ENCODE measurements at places on chromosomes 16 and 17.

DNA sequence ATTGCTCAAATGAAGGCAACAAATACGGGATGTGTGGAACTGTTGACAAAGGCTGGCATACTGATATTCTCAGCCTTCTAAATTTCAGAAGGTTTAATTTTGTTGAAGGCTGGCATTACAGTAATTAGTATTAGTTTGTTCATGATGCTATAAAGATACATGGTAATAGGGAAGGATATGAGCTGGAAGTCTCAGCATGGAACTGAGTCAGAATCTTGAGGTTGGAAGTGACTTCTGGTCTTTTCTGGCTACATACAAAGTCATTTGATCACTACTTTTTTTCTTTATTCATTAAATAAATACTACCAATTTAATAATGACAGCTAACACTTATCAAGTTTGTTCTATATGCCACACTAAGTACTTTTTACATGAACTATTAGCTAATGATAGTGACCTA, 22.6 kb downstream of the RABEP1 start:
- DNase-seq = no peak

GRCh38 chr17:75075597-75076336, 12.0 kb upstream of the SLC16A5 start:
- DNase-seq = no peak

- peak; percentile 23 for DNase-seq
Measured at GRCh38 chr17:9018726-9019125, 2.6 kb upstream of the NTN1 start.

GRCh38 chr17:53792997-53793396, 29.7 kb upstream of the KIF2B start:
- no peak for DNase-seq

DNA sequence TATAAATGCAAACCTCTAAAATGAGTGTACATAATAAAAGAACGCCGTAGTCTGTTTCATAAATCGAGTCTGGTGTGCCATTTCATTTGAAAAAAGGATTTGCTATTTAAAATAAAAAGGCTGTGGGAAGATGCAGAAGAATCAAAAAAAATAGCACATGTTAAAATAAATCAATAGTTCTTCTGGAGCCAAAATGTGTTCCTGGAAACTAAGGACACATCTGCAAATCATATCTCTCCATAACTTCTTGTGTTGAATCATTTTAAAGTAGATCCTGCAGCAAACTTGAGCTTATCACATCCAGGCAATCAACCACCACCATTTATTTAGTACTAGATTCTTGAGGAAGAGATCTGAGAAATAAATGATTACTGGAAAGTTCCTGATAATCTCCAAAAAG, 29.0 kb downstream of the XPO6 start:
- DNase-seq = no peak

DNA sequence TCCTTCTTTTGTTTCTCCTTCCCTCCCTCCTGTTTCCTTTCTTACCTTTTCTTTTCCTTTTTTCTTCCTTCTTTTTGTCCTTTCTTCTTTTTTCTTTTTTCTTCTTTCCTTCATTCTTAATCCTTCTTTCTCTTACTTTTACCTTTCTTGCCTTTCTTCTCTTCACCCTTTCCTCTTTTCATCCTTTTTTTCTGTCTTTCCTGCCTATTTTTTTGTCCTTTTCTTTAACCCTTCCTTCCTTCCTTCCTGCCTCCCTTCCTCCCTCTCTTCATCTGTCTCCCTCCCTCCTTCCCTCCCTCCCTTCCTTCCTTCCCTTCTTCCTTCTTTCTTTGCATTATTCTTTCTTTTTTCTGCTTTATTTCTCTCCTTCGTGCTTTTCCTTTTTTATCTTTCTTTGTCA, 160.7 kb downstream of the AXIN2 start:
- DNase-seq = no peak

DNA sequence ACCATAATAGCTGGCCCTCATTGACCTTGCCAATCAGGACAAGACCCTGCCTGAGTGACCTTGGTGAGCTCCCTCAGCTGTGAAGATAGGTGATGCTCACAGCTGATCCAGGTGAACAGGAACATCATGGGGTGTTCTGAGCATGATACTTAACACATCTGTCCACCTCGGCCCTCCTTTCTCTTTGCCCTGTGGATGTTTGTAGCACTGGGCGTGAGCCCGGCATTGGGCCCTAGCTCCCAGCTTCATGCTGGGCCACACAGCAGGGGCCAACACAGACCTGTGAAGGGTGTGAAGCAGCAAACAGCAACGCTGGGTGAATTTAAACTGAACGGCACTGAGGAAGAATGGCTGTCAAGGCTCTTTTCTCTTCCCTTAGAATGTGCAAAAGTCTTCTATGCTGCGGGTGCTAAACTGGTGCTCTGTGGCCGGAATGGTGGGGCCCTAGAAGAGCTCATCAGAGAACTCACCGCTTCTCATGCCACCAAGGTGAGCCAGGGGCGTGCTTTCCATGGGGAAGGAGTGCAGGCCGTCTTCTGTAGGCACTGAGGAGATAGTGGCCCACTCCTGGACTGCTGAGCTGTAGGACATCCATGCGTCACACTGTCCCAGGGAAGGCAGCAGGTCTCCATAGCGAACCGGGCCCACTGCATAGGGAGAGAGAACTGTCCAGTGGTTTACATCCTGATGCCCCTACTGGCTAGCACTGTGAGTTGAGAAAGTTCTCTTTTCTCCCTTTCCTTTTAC, 35.9 kb downstream of the TMEM11 start:
- no peak for DNase-seq

DNA sequence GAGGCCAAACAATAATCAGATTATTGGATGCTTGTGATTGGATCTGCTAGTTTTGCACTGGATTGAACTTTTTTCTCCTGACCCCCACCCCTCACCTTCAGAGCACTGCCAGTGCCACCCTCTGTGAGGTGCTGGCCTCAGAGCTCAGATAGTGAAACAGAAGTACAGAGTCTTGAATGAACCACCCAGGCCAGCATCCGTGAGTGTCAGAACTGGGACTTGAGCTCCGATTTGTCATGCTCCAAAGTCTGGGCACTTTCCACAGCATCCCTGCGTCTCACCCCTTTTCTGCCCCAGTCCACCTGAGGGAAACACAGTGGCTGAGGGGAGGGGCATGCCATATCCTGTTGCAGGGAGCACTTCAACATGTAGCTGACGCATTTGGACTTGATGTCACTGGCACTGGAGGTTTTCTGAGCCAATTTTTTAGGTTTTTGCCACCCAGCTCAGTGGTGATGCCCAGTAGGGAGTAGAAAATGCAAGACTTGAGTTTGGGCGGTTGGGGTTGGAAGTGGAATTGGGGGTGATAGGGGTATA, 47.3 kb downstream of the SMPD3 start:
- no peak for DNase-seq

- DNase-seq = no peak
Measured at GRCh38 chr16:85225721-85226120, 113.4 kb upstream of the CIBAR2 start.

GRCh38 chr17:72406498-72406897, 285.7 kb downstream of the SOX9 start:
- DNase-seq = no peak

- DNase-seq = no peak
Measured at GRCh38 chr17:78824240-78824639, 16.4 kb downstream of the USP36 start.

- no peak for DNase-seq
Measured at GRCh38 chr16:56414366-56414765, 11.0 kb downstream of the AMFR start.

DNA sequence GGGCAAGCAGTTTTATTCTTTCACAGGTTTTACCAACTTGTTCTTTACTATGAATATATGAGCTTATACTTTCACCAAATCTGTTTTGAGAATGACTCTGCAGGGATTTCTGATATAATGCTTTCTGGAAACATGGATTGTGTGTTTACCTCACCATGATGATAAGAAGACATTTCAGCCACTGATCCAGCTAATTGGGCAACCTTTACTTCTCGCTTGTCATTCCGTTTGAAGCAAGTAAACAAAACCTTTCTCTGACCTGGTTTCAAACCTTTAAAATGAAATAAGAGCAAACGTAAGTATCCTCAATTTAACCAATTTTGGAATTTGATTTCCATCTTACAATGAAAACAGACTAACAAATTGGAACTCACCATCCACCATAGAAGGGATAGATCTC, 13.7 kb downstream of the TOP2A start:
- no peak for DNase-seq

GRCh38 chr17:63250830-63251229, 195.3 kb downstream of the CYB561 start:
- DNase-seq = peak; percentile 29

GRCh38 chr17:74987909-74988711, 678 bp downstream of the CDR2L start:
- DNase-seq = peak; percentile 86

DNA sequence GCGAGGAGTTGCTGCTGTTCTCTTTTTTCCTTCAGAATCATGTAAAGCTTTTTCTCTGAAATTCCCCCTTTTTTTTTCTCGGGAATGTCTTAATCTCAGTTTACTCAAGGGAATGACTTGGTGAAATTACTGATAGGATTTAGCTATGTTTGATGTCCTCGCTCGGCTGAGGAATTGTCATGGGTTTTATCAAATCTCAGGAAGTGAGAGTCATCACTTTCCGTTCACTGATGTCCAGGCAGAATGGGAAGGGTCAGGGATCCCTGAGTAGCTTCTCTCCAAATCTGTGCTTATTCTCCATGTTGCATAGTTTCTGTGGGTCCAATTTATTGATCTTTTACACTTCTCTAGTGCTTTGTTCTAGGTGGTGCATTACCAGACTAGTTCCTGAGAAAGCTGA, 6.3 kb downstream of the IGSF6 start:
- DNase-seq = no peak

GRCh38 chr16:51306116-51306515, 155.0 kb upstream of the SALL1 start:
- DNase-seq = peak; percentile 16

- DNase-seq = no peak
Measured at GRCh38 chr17:66965801-66966262, 1.3 kb downstream of the CACNG4 start.

- DNase-seq = no peak
Measured at GRCh38 chr16:83579436-83579835, 228.3 kb upstream of the HSBP1 start.

DNA sequence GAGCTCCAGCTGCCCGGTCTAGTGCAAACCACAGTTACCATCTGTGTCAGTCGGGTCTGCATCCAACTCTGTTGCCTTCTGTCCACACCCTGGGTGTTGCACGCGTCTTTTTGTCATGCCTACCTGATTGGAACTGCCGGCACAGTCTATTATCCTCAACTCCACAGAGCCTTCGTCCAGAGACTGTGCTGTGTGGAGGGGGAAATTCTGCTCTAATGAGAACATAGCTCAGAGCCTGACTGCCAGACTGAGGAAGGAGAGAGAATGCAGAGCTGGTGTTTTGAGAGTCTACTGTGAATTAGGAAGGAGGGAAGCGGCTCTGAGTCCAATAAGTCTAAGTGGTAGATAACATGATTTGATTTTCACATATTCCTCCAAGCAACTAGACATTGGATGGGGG, 68.3 kb upstream of the GPR139 start:
- no peak for DNase-seq

DNA sequence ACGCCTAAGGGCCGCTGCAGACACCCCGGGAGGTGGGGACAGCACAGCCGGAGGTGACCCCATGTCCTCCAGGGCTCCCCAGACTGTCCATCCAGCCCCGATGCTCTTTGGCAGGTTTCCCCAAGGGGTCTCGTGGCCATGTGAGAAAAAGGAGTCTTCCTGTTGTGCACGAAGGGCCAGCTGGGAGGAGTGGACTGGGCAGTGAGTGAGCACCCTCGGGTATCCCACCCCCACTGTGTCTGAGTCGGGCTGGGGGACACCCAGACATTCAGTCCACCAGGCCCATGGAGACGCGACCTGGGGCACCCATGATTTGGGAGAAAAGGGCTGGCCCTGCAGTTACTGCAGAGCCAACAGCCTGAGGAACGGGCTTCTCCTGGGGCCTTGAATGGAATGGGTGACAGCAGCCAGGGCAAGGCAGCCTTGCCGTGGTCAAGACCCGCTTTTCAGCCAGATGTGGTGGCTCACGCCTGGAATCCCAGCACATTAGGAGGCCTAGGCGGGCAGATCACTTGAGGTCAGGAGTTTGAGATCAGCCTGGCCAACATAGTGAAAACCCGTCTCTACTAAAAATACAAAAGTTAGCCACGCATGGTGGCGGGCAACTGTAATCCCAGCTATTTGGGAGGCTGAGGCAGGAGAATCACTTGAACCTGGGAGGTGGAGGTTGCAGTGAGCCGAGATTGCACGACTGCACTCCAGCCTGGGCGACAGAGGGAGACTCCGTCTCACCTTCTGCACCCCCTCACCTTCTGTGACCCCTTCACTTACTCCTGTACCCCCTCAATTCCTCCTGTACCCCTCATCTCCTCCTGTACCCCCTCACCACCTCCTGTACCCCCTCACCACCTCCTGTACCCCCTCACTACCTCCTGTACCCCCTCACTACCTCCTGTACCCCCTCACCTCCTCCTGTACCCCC, 24.1 kb upstream of the CAPN15 start:
- DNase-seq = no peak

DNA sequence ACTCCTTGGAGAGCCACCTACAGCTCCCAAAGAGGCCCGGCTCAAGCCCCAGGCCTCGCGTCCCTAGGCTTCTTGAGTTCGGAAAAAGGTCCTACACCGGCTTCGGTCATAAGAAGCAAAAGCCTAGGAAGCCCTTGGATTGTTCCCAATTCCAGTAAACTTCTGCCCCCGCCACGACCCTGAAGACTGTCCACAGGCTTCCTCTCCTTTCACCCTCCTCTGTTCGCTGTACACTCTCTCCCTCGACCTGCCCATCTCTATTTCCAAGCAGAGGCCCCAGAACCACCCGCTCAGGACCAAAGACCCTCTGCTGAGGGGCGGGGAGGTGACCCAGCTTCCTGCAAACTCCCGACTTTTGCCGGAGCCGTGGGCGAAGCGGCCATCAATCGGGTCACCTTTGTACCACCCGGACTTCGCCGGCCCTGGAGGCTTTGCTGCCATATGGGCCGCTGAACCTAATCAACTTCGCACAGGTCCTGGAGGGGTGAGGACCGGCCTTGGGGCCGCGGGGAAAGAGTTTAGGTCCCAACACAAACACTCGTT, 2.7 kb downstream of the HOXB2 start:
- DNase-seq = no peak

DNA sequence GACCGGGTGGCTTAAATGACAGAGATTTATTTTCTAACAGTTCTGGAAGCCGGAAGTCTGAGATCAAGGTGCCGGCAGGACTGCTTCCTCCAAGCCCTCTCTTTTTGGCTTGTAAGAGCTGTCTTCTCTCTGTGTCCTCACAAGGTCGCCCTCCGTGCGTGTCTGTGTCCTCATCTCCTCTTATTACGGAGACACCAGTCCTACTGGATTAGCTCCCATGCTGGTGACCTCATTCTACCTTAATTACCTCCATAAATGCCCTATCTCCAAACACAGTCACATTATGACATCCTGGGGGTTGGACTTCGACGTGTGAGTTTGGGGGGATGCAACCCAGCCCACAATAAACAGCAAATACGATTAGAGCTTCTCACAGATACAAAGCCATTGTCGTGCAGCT, 161.5 kb downstream of the FOXL1 start:
- DNase-seq = no peak

GRCh38 chr17:20009052-20009301, 182 bp upstream of the SPECC1 start:
- DNase-seq = no peak

- peak; percentile 89 for DNase-seq
Measured at GRCh38 chr17:31858642-31859486, at the start of gene COPRS. COPRS (minus strand) TSS chr17:31859244; CDS start chr17:31859199, 45 bp downstream.

GRCh38 chr16:15544405-15544804, 98.5 kb downstream of the MARF1 start:
- no peak for DNase-seq
